ENCODE measurements at places on chromosomes 11 and 22. TPM values are rescaled to one million over a fixed set of nuclear protein-coding genes. Genes with fewer than 3 reads are reported as not detected.

- H3K4me1 ChIP-seq, result no peaks in the 10 kb centered on the region
- no peak overlapping the region for H3K27ac ChIP-seq
- H3K4me3 ChIP-seq, result no peak overlapping the region
- no peaks in the 10 kb centered on the region for H3K27me3 ChIP-seq
These were observed 55.0 kb upstream of the APOA1 start for GRCh38 chr11:116892374-116892773.

DNA sequence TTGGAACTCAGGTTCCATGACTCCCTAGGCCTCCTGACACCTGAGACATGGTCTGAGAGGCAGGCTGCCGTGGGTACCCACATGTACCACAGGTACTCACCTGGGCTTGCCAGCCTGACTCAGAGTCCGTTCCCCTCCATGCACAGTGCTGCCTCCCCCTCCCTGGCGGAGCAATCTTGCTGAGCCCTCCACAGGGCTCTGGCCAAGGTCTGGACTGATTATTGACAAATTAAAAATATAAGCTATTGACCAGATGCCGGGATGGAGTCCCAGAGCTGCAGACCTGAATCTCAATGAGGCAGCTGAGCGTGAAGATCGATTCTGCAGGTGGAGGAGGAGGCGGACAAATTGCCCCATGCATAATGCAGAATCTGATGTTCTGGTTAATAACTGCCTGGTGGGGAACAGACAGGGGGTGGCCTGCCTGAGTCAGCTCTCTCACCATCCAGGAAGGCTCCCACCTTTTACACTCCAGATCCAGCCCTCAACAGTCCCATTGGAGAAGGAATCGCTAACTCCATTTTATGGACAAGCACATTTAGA is 422.7 kb downstream of the MIAT start:
- H3K27me3 ChIP-seq, result peaks cover 72% of the 10 kb centered on the region
- DNase-seq, result no peak
- H3K4me1 ChIP-seq, result no peaks in the 10 kb centered on the region
- no peak overlapping the region for H3K4me3 ChIP-seq
- H3K27ac ChIP-seq, result no peak overlapping the region

- H3K27ac ChIP-seq, result no peak overlapping the region
- H3K36me3 ChIP-seq, result no peaks in the 10 kb centered on the region
- H3K4me1 ChIP-seq, result no peaks in the 10 kb centered on the region
- no peak overlapping the region for H3K4me3 ChIP-seq
- no peak for DNase-seq
These were observed 9.1 kb upstream of the PGA3 start for GRCh38 chr11:61194169-61194671.

GRCh38 chr11:101523634-101524260 is 60.1 kb downstream of the TRPC6 start:
- H3K27ac ChIP-seq, result no peak overlapping the region
- H3K36me3 ChIP-seq, result no peaks in the 10 kb centered on the region
- no peaks in the 10 kb centered on the region for H3K27me3 ChIP-seq
- no peaks in the 10 kb centered on the region for H3K4me1 ChIP-seq
- no peak overlapping the region for H3K4me3 ChIP-seq
- no peak for DNase-seq

EHF gene
- 1.1 TPM for total RNA-seq

Measured in MCF 10A (cell line).